ENCODE measurements at places on chromosomes 3 and 15.

DNA sequence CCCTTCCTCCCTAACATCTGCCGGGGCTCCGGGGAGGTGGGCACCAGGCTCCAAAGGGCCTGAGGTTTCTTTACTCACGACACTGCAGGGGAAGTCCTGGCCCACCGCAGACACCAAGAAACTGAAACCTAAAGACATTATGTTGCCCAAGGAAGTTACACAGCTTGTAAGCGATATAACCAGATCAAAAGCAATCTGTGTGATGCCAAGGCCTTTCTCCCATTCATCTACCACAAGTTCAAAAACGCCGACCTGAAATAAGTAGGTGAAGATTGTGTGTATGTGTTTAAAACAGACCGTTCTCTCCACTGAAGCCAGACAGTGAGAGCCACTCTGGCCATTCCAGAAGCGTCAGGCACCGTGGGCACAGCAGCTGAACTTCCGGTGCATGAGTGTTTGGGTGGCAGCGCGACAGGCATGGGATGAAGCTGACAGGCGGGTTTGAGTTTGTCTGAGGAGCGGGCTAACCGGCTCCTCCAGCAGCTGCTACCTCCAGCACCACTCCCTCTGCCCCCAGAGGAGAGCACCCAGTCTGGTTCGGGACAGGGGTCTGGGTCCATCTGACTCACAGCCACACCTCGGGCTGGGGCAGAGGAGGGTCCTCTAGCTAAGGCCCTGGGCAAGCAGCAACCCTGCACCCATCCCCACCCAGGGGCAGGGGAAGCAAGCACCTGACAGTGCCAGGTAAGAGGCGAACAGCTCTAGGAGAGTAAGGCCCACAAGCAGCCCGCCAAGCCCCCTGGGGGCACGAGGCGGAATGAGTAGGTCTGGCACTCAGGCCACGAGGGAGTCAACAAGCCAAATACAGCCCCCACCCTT is 1.3 kb downstream of the TNK2 start:
- no peak for DNase-seq

GRCh38 chr3:35523838-35524237 is 115.5 kb upstream of the ARPP21 start:
- no peak for DNase-seq

DNA sequence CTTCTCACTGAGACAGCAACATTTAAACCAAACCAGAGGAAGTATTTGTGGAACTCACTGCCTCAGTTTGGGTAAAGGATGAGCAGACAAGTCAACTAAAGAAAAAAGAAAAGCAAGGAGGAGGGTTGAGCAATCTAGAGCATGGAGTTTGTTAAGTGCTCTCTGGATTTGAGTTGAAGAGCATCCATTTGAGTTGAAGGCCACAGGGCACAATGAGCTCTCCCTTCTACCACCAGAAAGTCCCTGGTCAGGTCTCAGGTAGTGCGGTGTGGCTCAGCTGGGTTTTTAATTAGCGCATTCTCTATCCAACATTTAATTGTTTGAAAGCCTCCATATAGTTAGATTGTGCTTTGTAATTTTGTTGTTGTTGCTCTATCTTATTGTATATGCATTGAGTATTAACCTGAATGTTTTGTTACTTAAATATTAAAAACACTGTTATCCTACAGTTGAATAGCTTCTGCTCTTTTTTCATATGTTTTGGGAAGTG is 23.3 kb downstream of the CLDN18 start:
- DNase-seq, result no peak

GRCh38 chr3:46504789-46505188 is 7.0 kb downstream of the RTP3 start:
- no peak for DNase-seq

- DNase-seq, result no peak
Measured at GRCh38 chr3:7962301-7962700, 539.3 kb upstream of the LMCD1 start.

DNA sequence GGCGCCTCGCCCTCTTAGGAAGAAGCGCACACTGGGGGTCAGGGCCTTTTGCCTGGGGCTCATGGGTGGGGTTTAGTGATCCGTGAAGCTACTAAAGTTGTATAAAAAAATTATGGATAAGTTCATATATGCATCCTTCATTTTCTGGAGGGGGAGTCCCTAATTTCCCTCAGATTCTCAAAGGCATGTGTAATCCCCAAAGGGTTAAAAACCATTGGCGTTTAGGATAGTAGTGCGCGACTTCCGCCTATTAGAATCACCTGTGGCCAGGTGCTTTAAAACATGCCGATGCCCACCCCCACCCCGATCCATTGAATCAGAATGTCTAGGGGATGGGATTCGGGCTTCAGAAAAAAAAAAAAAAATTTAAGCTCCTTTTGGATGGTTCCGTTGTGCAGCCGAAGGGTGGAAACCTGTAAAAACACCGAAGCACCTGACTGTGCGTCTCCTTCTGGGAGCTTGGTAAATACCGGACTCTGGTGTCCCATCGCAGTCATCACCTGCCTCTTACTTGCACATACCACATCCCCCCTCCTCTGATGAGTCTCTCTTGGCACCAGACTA is 570 bp downstream of the APH1B start:
- no peak for DNase-seq

DNA sequence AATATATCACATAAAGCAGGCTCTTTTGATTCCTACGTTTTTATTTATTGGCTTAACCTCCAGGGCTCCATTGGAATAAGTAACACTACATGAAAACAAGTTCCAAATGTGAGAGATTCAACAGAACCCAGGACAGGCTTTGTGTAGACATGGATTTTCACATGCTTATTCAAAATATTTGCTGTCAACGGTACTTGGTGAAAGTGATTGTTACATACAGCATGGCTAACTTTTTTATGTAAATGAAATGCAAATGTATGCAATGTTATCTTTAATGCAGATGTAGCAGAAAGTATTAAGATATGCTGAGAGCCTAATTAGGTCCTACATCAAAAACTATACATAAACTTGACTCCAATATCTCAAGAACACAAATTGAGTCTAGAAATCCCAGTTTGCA is 212.0 kb downstream of the RORA start:
- no peak for DNase-seq

GRCh38 chr3:156259896-156260295 is 139.5 kb downstream of the KCNAB1 start:
- DNase-seq, result no peak

DNA sequence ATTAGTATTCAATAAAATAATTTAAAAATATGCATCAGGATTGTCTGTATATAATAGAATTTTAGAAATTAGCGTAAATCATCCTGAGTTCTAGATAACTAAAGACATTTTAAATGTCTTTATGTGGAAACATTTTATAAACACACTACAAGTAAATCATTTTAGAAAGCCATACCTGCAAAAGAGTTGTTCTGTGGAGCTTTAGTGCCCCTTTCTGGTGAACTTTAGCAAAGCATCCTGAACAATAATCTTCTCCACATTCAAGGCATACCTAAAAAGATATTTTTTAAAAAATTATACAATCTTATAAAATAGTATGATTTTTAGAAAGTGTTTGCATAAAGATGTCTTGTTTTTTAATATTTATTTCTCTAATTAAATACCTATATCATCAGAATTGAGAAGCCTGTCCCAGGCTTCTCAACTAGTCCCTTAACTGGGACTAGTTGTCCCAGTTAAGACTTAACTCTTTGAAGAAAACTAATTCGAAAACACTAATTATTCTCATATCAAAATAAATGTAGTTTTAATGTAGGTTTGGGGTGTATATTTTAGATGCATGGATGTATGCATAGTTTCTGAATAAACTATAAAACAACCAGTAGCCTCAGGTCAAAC is 29.7 kb downstream of the ZBBX start:
- no peak for DNase-seq

- no peak for DNase-seq
Measured at GRCh38 chr15:97972366-97972765, 11.9 kb downstream of the ARRDC4 start.

Measured in SIG-M5 (cell line).